ENCODE measurements at places on chromosomes 1 and 21.

DNA sequence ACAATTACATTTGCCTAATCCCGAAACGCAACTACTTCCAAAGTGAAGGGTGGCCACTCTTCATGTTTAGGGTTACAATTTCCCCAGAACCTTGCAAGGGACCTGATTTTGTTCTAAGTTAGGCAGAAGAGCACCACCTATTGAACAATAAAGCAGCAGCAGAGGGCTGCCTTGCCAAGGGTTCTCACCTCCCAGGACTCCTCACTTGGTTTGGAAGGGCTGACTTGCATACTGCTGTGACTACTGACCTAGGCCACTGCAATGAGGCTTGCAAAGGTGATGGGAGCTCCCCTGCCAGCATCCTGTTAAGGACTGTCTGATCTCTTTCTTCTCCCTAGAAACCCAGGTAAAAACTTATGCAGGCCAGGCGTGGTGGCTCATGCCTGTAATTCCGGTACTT lies 14.2 kb downstream of the MTOR start:
- no peak for DNase-seq

DNA sequence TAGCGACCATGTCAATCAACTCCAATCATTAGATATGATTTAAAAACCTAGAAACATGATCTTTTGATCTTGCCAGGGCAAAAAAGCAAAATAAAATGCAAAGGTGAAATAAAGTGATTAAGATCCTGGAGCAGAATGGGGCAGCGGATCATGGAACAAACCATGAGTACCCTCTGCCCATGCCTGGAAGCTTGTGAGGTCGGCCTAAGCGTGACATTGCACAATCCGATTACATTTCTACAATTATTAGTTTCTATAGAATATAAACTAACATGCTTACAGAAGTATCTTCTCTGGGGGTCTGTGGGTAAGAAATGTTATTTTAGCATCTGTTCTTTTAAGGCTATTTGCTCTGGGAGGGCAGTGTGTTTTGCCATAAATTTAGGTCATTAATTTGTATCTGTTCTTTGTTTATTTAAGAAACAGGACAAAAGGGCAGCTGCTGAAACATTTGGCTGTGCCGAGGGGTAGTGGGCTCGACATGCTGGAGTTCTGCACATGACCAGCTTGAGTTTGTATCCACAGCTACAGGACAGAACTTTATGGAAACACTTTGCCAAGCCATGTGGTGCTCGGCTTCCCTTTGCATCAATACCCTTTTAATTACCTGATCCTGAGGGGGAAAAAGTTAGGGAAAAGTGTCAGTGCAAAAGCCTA lies 55.9 kb downstream of the ZBTB18 start:
- no peak for DNase-seq

DNA sequence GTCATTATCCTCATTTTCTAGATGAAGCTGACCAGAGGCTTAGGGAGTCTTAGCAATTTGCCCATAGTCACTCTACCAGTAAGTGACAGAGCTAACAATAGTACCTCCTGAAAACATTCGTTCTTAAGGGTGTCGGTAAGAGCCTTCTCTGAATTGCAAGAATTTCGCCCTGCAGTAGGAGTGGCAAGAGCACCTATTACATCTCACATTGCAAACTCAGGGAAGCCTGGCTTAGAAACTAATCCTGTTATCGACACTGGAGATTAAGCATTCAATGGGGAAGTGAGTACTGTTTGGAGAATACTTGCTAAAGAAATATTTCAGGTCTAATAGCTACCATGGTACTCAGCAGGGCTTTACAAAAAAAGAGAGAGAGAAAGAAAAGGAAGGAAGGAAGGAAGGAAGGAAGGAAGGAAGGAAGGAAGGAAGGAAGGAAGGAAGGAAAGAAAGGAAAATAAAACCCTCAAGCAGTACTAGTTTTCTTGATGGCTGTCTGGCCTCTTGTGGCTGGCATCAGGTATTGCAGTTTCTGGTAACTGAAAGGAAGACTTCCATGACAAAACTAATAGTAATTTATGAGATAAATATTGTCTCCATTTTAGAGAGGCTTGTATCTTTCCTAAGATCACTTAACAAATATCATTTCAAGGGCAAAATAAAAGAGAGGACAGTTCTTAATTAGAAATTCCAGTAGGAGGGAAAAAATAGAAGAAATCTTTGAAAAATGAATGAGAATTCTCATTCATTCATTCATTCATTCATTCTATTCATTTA lies 10.4 kb downstream of the C1orf226 start:
- peak; percentile 11 for DNase-seq

DNA sequence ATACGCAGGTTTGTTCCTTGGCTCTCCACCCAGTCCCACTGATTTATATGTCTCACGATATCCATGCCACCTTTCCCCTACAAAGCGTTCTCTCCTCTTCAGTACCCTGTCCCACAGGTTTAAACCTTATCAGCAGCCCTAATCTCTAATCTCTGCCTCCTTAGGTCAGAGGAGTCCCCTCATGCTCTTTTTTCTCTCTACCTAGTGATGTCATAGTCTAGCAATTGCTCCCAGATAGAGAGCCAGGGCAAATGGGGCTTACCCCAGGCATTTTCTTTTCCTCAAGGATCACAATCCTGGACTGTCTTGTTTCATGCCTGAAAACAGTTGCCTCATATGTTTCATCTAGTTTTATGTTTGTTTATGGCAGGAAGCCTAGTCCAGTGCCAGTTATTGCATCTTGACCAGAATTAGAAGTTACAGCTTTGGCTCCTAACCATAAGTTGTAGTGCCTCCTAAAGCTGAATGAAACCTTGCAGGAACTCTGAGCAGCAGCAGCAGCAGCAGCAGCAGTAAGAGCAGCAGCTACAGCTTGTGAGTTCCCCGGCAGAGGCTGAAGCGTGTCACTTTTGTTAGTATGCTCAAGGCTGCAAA lies 26.7 kb upstream of the TP53BP2 start:
- no peak for DNase-seq

- DNase-seq, result no peak
Observed at GRCh38 chr1:93593854-93594602, 87.6 kb downstream of the BCAR3 start.

DNA sequence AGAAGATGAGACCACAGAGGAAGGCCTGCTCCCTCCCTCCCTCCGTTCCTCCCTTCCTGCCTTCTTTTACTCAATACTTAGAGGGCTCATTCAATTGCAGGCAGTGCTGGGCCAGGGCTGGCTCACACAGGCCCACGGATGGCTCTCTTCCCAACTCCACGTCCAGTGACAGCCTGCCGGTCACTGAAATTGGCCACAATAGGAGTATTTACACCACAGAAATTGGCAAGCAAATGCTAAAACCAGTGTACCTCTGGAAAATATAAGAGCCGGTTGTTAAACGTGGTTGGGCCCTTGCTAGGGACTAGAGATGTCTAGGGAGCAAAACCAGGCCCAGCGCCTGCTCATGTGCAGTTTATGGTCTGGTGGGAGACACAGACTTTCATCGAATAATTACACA lies 72.4 kb upstream of the TMEM51 start:
- no peak for DNase-seq

GRCh38 chr1:157008502-157008901 lies 37.0 kb downstream of the ARHGEF11 start:
- DNase-seq, result no peak

DNA sequence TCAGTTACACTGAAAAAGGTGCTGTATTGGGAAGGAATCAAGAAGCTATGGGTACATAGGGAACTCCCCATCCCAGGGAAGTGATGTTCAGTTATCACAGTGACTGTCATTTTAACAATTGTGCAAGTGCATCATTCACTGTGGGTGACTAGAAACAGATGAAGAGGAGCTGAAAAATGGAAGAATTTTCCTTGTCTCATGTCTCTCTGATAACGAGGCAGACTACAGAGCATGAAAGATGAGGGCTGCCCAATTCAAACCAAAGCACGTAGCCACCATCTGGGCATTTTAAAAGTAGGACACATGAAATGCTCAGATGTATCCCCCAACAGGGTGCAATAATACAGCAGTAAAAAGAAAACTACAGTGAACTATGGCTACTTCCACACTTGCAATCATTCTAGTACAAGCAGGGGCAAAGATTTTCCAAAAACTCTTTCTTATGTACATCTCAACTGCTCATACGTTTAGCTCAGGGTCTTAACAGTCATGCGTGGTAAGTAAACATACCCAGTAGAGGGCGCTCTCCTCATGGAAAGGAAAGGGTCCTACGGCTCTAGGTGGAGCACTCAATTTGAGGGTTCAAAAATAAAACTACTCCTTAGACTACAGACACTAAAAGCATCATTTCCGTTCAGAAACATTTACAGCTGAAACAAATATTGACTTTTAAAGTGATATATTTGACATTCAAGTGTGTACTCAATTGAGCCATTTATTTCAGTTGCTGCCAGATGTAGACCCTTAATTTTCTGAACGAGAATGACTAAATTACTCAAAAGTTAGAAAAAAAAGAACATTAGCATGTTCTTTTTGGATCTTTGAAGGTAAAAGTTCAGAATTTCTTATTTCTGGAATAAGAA lies 143.2 kb downstream of the KCTD3 start:
- DNase-seq, result peak; percentile 5

DNA sequence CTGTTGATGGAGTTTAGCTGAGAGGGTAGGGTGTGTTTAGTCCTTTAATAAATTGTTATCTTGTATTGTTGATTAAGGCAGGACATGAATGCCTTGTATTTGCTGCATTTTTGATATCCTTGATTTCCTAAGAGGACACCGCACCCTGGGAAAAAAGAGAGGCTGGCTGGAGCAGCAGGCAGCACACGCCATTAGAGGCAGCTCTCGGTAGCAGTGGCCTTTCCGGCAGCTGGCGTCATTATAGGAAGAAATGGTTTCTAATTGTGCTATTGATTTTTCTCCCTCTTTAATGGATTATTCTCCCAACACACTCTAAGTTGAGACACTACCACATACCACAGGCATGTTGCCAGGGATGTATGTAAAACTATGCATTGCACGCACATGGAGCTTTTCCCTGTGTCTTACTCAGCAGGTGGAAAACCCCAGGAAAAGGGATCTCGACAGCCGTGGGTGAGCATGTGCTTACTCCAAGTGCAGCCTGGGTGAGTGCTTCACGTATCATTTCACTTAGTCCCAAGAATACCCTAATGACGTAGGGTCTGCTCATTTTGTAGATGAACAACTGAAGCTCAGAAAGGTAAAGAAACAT lies 440.4 kb upstream of the RUNX1 start:
- no peak for DNase-seq

DNA sequence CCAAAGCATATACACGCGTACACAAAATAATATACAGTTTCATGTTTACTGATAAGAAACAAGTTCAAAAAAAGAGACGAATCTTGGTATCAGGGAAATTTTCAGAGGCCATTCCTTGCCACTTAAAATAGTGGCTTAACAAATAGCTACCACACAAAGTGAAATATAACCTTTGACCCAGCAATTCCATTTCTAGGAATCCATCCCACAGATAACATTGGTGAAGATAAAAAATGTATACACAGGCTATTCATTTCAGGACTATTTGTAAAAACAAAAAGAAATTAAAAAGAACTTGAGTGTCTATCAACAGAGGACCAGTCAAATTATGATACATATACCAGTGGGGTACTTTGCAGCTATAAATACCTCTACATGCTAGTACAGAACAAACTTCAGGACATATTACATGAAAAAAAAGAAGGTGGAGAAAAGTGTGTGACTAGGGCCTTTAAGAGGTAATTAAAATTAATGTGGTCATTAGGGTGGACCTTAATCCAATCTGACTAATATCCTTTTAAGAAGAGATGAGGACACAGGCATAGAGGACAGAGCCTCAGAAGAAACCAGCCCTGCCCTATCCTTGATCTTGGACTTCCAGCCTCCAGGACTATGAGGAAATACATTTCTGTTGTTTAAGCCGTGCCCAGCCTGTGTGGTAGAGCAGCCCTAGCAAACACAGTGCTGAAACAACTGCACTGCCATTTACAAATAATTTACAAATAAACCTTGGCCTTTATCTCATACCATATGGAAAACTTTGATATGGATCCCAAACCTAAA lies 7.8 kb downstream of the UBE2G2 start:
- no peak for DNase-seq

DNA sequence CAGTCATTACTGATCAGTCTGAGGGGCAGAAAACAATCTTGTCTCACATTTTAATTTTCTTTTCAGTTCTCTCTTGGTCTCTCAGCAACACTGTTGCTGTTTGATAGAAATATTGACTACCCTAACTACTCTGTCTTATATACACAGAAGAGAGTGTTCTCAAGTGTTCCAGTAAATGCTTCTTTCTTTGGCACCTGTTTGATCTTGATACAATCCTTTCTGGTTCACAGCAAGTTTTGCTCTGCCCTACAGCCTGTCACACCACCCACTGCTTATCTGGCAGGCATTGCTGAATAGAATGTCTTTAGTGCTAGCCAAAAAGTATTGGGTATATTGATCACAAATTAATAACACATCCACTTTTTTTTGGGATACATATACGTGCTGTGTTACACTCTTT lies 75.7 kb upstream of the WLS start:
- DNase-seq, result no peak

DNA sequence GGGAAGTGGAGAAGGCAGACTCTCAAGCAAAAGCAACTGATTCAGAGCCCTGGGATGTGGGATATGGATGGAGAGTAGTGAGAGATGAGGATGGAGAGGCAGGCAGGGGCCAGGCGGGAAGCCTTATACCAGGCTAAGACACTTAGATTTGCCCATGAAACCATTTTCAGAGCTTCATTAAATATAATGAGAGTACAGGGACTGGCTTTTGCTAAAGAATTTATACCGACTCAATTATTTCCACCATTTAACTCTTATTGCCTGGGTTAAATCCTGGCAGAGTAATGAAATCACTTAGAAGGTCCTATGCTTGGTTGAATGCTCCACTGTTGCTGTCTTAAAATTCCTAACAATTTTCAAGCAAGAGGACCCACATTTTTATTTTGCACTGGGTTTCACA lies 311.7 kb downstream of the KCNH1 start:
- DNase-seq, result no peak

GRCh38 chr1:157091186-157091585 lies 8.4 kb downstream of the ETV3L start:
- no peak for DNase-seq

DNA sequence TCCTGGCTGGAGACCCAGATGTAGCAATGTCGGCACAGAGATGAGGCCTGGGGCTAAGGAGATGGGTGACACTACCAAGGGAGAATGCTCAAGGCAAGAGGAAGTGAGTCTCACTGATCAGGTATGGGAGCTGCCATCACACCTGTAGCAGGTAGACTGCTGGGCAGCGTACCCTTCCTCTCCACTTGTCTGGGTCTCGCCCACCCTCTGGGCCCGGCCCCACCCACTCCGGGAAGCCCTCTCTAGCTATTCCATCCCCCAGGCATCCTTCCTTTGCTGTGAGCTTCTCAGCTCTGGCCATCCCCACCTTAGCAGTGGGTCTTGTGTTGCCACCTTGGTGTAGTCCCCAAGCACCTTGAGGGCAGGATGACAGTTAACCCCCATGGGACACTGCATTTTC lies 87.7 kb upstream of the EDN2 start:
- no peak for DNase-seq

GRCh38 chr1:201715351-201715750 lies 113.6 kb upstream of the IPO9 start:
- DNase-seq, result no peak

DNA sequence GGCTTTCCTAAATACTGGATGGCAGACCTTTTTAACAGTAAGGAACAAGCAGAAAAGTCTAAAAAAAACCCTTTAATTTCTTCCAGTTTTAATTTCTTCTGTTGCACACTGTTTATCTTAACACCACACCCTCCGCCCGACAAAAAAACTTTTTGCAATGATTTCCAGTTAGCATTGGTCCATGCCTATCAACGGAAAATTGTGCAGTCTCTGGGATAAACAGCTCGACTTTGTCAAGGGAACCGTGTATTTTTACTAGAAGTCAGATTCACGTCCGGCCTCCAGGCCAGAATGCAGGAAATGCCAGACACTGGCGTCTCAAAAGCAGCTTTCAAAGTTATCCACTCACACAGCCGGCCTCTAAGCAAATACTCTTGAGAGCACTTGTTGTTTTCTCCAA lies 378 bp upstream of the NUP210L start:
- DNase-seq, result no peak

- DNase-seq, result no peak
Observed at GRCh38 chr1:64514197-64514765, 44.4 kb downstream of the CACHD1 start.
